Karpas-422 (cell line): ENCODE measurements at places on chromosomes 3 and 15. TPM values are rescaled to one million over a fixed set of nuclear protein-coding genes. Genes with fewer than 3 reads are reported as not detected.

ZNF770 gene
- total RNA-seq: 22.3 and 47.5 TPM in 2 replicates

CACNA2D3 gene
- 0.11 TPM in 1 of 2 replicates, not detected in the other for total RNA-seq

ELL3 gene
- total RNA-seq: 522 and 565 TPM in 2 replicates

SLC2A2 gene
- total RNA-seq: not detected in 2 replicates

DNA sequence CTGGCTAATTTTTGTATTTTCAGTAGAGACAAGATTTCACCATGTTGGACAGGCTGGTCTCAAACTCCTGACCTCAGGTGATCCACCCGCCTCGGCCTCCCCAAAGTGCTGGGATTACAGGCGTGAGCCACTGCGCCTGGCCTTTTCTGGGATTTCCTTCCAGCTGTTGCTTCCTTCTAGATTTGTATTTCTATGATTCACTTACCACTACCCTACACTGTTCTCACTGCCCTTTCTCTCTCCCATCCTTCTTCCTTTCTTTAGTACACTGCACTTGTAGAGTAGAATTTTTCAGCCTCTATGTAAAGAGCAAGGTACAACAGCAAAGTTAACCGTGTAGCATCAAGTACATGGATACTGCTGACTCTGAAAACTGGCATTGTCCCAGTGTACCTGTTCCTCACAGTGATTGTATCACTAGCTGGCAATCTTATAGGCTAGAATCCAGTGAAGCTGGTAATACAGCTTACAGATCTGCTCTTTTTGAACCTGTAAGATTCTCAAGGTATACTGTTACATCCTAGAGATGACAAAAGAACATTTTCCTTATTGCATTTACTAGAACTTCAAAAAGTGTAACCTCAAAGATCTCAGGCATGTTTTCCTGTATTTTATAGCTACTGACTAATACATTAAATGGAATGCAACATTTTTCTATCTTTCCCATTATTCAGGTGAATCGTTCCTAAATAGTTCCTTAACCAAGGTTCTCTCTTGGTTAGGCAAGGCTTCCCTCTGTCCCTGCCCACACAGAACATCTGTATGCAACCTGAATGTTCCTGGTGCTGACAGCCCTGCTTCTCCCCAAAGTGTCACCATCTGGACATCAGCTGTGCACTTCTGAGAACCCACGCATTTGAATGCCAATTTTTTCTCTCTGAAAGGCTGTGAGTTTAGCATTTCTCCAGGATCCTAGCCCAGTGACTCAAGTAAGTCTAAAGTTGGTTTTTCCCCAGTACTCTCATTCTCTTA lies 74.1 kb upstream of the RAP2B start:
- DNase-seq: no peak
- no peaks in the 10 kb centered on the region for H3K27me3 ChIP-seq
- H3K27ac ChIP-seq: no peak overlapping the region
- no peak overlapping the region for H3K4me3 ChIP-seq
- H3K4me1 ChIP-seq: no peaks in the 10 kb centered on the region
- no peaks in the 10 kb centered on the region for H3K36me3 ChIP-seq

- H3K27ac ChIP-seq: no peak overlapping the region
- H3K27me3 ChIP-seq: no peaks in the 10 kb centered on the region
- no peak for DNase-seq
- no peak overlapping the region for H3K4me3 ChIP-seq
- H3K36me3 ChIP-seq: no peaks in the 10 kb centered on the region
Measured at GRCh38 chr15:31157644-31158069, 56.1 kb upstream of the TRPM1 start.

DNA sequence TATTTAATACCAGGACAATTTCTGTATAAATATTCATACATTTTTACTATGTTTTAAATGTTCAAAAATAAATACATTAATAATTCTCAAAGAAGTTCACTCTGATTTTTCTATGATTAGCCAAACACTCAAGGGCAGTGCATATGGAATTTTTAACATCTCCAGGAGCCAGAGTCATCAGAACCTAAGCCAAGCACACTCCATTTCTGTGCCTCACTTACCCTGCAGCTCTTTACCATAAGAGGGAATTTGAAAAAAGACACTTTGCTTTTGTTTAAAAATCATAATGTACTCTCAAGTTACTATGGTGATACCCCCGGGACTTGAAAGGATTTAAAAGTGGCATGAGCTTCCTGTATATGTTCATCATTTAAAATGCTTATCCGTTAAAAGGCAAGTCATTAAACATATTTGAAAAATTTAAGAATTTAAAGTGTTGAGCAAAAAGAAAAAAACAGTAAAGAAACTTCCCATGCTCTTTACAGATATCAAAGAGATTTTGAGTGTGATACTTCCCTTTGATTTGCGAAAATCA lies 747.4 kb upstream of the NECTIN3 start:
- DNase-seq: no peak
- no peak overlapping the region for H3K4me3 ChIP-seq
- no peak overlapping the region for H3K27ac ChIP-seq
- H3K36me3 ChIP-seq: no peaks in the 10 kb centered on the region

DNA sequence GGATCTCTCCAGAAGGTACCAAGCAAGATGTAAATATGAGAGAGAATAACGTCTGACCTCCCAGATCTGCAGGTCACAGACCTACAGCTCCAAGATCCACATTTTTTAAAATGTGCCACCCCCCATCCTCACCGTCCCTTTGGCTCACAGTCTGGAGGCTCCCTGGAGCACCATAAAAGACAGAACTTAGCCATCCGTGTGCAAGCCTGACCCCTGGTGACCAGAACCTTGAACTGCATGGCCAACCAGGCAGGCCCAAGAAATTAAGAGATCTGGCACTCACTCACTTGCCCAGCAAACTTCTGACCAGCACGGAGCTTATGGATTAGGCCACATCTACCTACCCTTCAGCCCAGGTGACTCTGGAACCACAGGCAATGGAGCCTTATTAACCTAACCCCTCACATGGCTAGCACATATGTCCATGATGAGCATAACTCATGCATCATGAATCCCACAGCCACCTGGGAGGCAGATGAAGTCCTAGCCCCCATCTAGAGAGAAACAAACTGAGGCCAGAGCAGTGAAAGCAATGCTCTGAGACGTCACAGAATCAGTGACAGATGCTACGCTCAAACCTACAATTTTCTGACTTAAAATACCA lies 275.3 kb downstream of the UACA start:
- H3K4me1 ChIP-seq: peaks cover 33% of the 10 kb centered on the region
- peak; percentile 88 for DNase-seq
- H3K4me3 ChIP-seq: no peak overlapping the region
- H3K36me3 ChIP-seq: no peaks in the 10 kb centered on the region
- H3K27me3 ChIP-seq: no peaks in the 10 kb centered on the region

DNA sequence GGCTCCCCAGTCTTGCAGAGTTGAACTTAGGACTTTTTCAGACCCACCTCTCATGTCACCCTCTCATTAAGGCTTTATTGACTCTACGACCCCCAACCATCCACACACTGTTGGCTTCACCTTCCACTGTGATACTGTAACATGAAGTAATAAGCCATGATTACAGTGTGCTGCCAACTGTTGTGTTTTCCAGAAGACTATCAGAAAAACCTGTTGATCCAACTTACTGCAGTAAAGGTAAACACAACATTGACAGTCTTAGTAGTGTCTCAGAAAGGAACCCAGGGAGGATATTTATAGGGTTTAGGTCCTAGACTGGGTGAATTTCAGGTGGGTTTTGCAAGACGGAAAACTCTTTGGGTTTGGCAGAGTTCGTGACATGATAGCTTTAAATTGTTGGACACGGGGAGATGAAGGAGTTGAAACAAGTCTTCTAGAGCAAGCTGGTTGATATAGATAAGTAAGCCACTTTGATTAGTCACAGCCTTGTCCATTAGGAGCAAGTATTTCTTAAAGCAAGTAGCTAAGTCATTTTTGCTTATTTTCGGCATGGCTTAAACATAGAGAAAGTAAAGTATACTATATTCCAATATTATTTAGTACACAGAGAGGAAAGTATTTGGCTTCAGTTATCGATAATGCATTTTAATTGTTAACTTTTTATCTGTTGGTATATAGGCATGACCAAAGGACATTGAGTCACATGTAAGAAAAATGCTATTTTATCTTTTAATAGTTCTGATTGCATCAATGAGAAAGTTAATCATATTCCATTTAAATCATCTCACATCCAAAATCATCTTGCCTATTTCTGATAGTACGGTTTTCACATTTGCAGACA lies 2.4 kb upstream of the COL6A5 start:
- H3K36me3 ChIP-seq: no peaks in the 10 kb centered on the region
- no peak for DNase-seq
- H3K27me3 ChIP-seq: no peaks in the 10 kb centered on the region
- no peaks in the 10 kb centered on the region for H3K4me1 ChIP-seq
- no peak overlapping the region for H3K27ac ChIP-seq
